ENCODE measurements at places on chromosomes 16 and 17. TPM values are rescaled to one million over a fixed set of nuclear protein-coding genes. Genes with fewer than 3 reads are reported as not detected.

SNAI3 gene
- total RNA-seq, result 3.0 TPM

FOXJ1 gene
- 22.9 TPM for total RNA-seq

DNA sequence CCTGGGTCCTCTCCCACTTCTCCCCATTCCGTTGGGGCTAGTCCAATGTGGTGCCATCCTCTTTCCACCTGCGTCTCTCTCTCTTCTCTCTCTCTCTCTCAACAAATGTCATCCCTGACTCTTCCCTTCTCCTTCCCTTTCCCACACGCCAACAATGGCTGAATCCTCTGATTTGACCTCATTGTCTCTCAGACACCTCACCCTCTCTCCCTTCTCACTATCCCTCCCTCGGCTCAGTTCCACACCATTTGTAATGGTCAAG lies 628 bp upstream of the ZNF18 start:
- DNase-seq, result no peak

MAP3K3 gene
- total RNA-seq, result 57.7 TPM

NACA2 gene
- total RNA-seq, result 13.9 TPM

- DNase-seq, result no peak
Measured at GRCh38 chr16:53893731-53894435, 189.9 kb downstream of the FTO start.

DNA sequence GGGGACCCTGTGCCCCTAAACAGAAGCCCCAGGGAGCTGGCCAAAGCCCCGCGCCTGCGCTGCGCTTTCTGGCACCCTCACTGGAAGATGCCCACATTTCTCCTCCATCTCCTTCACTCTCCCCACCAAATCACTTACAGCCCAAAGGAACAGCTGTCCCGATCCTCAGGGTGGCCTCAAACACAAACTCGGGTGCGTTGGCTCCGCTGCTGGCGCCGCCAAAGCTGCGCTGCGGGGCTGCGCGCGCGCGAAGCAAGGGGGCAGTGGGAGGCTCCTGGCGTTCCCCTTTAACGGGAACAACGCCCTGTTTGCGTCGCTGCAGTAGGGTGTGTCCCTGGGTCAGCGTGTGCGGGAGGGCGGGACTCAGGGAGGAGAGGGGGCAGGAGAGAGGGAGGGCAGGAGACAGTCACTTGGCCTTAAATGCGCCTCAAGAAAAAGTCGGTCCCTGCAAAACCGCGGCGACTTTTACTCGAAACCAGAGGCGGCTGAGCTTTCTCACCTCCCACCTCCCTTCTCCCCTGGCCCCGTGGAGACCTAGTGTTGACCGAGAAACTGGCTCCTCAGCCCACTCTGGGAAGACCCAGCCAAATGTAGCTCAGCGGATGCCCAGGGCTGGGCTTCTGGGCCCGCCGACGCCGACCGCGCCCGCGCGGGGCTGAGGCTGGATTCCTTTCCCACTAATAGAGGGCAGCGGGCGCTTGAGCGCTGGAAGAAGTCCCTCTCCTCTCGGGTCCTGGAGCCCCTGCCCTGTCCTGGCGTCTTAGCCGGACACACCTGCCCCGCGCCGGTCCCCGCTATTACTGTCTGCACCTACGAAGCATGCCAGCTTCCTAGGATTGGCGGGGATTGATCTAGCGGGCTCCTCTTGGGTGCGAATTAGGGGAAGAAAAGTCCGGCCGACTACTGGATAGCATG lies 2.6 kb downstream of the PMP22 start:
- DNase-seq, result peak; percentile 92

MED9 gene
- 35.9 TPM for total RNA-seq

TMIGD1 gene
- total RNA-seq, result not detected

INCA1 gene
- 32.6 TPM for total RNA-seq

DNA sequence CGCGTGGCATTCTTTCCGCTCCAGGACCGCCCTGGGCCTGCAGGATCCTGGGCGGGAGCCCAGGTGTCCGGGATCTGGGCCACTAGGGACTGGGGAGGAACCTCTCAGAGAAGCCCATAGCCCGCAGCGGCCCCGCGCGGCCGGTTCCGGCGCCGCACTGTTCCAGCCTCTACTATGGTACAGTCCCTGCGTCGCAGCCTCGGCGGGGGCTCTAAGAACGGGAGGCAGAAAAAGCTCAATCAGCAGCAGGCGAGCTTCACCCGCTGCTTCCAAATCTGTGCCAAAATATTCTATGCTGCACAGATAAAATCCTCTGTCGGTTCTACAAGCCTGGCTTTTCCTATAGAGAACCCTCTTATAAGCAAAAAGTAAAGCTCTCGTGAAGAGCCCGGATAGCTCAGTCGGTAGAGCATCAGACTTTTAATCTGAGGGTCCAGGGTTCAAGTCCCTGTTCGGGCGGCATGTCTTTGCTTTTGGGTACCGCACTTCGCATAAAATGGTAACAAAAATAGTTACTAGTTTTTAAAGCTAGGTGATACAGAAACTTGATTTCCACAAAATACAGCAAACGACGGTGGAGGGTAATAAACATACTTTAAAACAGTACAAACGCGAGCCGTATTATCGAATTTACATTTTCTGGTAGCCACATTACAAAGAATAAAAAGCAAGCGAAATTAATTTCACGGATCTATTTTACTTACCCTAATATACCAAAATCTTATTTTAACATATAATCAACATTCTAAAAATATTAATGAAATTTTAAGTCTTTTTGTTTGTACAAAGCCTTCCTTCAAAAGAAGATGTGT lies 661 bp upstream of the ALOXE3 start:
- peak; percentile 91 for DNase-seq

GRCh38 chr17:40157973-40158372 lies 17.6 kb downstream of the CASC3 start:
- DNase-seq, result no peak

CACNG5 gene
- total RNA-seq, result not detected

SOCS1 gene
- 16.8 TPM for total RNA-seq

DNA sequence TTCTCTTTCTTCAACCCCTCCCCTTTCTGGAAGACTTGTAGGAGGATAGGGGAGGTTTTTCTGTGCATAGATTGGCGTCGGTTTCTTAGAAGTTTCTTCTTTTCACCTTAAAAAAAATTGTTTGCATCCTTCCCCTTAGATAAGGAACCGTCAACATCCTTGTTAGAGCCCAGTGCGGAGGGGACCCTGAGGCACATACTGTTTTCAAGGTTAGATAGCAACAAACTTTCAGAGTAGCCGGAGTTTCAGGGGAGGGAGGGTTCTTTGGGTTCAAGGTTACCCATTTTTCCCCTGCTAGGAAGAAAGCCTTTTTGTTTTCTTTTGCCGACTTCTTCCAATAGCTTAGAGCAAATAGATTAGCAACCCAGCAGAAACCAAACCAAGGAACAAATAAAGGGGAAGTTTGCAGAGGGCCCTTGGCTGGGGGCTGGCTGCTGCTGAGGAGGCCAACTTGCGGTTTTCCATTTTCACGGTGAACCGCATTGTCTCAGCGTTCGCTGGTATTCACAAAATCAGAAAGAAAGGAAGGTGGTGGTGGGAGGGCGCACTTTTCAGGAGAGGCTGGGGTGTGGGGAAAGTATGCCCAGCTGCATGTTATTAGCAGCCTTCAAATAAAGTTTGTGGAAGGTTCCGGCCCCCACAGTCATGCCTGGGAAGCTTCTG lies 28.8 kb downstream of the MSI2 start:
- peak; percentile 88 for DNase-seq

SNN gene
- 7.0 TPM for total RNA-seq

- DNase-seq, result no peak
Measured at GRCh38 chr16:12343913-12344312, 367.4 kb downstream of the SNX29 start.

- DNase-seq, result no peak
Measured at GRCh38 chr16:9826656-9827055, 355.6 kb downstream of the GRIN2A start.

DNA sequence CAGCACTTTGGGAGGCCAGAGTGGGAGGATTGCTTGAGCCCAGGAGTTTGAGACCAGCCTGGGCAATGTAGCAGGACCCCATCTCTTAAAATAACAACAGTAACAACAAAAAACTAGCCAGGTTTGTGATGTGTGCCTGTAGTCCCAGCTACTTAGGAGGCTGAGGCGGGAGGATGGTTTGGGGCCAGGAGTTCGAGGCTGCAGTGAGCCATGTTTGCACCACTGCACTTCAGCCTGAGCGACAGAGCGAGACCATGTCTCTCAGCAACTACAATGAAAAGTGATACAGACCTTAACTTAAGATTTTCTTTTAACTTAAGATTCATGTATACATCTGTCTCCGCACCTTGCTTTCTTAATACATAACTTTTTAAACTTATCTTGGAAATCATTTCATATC lies 17.2 kb downstream of the NKD1 start:
- DNase-seq, result no peak

DNA sequence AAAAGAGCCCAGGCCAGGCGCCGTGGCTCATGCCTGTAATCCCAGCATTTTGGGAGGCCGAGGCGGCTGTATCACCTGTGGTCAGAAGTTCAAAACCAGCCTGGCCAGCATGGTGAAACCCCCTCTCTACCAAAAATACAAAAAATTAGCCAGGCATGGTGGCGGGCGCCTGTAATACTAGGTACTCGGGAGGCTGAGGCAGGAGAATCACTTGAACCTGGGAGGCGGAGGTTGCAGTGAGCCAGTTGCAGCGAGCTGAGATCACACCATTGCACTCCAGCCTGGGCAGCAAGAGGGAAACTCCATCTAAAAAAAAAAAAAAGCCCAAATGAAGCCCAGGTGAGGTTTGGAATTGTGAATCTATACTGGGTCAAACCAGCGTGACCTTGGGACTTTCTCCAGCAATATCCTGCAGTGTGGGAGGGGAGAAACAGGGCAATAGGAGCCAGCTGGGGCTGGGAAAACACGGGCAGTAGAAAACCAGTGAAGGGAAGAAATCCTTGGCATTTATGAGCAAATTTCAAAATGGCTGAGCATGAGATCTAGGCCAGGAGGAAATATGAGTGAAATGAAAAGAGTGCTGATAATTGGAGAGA lies 8.2 kb upstream of the DHX8 start:
- no peak for DNase-seq

- DNase-seq, result no peak
Measured at GRCh38 chr17:50036455-50037261, 19.3 kb upstream of the ITGA3 start.

GRCh38 chr17:49580055-49580721 lies 4.5 kb downstream of the NXPH3 start:
- no peak for DNase-seq

GRCh38 chr16:85462714-85463611 lies 150.2 kb upstream of the GSE1 start:
- DNase-seq, result peak; percentile 62

DNA sequence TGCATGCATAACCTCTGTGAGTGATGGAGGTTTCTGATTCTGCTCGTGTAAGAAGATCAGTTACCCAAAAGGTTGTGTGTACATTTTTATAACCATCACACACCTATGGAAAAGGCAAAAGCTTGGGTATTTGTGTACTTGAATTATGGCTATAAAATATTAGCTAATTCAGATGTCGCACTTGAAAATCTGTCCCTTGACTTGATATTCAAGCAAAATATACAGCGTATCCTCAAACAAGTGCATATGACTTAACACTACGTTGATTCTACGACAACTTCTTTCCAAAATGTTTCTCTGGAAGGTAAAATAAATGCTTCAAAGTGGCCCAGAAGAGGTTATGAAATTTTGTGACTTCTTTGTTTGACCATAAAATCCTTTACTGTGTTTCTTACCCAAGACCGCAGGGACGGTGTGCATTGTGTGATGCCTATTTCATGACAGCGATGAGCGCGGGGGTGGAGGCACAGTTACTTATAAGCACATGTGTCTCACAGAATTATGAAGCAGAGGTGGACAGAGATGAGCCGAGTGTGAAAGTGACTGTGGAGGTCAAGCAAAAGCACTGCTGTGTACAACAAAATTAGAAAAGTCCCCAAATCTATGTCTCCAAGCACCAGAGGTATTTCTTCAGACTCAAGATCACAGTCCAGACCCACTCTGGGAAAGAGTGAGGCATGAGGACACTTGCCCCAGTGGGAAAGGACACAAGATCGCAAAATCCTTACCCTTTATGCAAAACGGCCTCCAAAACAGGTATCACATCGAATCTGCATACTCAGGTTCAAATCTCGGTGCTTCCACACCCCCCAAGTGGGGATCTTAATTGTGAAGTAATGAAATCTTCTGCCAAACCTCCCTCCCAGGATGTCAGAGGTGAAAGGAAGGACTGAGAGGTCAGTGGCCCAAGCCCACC lies 4.1 kb upstream of the HOXB9 start:
- no peak for DNase-seq

ALOX12B gene
- 0.99 TPM for total RNA-seq

MYO15B gene
- 139 TPM for total RNA-seq

TMEM235 gene
- not detected for total RNA-seq

GAST gene
- total RNA-seq, result not detected

KLHDC4 gene
- 79.2 TPM for total RNA-seq

CRISPLD2 gene
- total RNA-seq, result 47.7 TPM

DNA sequence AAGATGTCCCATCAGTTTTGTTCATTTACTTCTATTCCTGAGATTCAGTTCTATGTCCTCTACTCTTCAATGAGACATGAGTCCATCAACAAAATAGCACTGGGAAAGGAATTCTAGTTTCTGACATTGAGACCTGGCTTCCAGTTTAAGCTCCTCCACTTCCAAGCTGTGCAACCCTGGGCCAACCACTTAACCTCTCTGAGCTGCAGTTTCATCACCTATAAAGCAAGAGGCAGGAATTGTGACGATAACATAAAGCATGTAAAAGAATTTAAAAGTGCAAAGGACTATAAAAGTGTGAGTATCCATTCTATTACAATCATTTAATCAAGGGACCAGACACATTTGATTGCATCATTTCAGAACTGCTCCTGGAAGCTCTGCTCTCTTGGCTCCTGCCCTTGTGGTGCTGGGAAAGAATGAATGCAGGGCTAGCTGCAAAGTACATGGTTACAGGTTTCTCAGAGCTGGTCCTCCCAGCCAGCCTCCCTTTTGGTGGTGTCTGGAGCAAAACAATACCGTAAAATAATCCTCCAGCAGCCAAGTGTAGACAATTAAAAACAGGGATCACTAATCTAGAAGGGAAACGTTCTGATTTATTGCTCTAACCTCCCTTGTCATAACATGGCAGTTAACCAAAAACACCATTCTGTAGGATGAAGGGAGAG lies 113.9 kb downstream of the VPS53 start:
- no peak for DNase-seq

DNA sequence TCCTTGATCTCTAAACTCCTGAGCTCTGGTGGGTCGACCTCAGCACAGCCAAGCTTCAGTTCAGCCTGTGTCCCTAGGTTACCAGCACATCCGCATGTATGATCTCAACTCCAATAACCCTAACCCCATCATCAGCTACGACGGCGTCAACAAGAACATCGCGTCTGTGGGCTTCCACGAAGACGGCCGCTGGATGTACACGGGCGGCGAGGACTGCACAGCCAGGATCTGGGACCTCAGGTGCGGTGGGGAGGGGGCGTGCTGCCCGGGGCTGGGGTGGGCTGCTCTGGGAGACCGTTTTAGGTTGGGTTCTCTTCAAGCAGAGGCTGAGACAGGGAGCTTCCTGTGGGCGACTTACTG lies 1.1 kb downstream of the MLST8 start:
- no peak for DNase-seq

GRCh38 chr16:87166321-87166720 lies 150.9 kb downstream of the C16orf95 start:
- DNase-seq, result no peak
